Stimulated activated CD8-positive, alpha-beta memory T cell treated with anti-CD3 and anti-CD28 coated beads, Interleukin-12 subunit alpha, Interleukin-12 subunit beta, amount 100 ng/mL, for 4 hours (primary cell): ENCODE measurements at places on chromosomes 13 and 19.

DNA sequence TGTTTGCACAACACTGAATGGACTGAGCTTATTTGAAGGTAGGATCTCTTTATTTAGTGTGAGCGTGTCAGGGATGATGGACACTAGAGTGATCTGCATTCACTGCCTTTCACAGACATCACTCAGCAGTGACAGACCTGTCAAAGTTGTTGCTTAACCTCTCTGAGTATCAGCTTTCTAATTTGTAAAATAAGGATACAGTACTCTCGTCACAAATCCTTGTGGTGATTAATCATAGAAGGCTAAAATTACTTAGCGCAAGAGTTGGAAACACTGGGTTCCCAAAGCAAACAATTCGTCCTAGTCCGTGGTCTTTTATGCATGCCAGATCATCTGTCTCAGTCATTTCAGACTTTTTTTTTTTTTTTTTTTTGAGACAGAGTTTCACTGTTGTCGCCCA lies 16.6 kb downstream of the CARD8 start:
- DNase-seq = no peak

GRCh38 chr13:79645569-79645968 lies 164.6 kb downstream of the NDFIP2 start:
- no peak for DNase-seq

GRCh38 chr19:10517760-10518443 lies 655 bp upstream of the S1PR5 start:
- DNase-seq = no peak

DNA sequence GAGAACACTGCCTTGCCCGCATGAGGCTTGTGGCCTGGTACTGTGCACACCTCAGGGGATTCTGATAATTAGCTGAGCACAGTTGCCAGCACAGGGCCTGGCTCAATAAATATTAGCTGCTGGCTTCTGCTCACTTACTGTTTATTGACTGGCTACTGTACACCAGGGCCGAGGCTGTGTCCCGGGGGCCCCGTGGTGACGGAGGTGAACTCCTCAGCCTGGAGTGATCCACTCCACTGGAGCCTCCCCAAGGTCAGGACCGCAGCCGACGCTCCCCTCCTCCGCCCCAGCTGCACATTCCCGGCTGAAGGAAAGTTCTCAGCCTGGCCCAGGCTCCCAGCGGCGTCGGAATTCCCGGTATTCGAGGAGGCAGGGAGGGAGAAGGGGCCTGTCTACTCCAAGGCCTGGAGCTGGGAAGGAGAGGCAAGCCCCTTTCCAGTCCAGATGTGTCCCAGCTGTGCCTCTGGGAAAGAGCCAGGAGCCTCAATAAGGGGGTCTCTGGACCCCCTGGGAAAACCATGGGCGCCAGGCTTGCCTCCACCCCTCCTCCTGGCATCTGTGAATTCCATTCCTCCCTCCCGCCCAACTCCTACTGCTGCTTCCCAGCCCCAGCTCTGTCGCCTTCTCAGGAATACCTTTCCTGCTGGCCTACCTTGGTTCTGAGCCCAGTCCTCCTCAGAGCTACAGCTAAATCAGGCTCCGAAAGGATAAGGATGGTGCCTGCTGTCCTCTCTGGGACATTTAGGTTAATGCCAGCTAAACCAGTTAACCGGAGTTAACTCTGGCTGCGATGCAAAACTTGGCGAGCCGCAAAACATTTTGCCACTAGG lies 7.3 kb downstream of the RPS16 start:
- no peak for DNase-seq

DNA sequence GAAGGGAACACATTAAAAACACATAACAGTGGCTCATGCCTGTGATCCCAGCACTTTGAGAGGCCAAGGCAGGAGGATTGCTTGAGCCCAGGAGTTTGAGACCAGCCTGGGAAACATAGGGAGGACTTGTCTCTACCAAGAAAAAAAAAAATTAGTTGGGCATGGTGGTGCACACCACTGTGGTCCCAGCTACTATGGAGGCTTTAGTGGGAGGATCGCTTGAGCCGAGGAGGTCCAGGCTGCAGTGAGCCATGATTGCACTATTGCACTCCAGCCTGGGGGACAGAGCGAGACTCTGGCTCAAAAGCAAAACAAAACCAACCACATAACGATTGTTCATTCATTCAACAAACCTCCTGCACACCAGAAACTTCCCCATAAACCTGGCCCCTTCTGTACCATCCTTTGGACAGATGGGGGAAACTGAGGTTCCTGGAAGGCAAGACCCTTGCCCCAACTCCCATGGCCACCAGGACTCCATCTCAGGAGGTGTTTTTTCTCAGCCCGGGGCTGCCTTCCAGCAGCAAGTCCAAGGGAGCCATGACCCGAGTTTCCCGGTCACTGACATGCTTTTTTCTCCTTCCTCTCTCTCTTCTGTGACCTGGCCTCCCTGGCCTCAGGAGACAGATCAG lies 4.3 kb downstream of the FOSB start:
- DNase-seq = no peak

DNA sequence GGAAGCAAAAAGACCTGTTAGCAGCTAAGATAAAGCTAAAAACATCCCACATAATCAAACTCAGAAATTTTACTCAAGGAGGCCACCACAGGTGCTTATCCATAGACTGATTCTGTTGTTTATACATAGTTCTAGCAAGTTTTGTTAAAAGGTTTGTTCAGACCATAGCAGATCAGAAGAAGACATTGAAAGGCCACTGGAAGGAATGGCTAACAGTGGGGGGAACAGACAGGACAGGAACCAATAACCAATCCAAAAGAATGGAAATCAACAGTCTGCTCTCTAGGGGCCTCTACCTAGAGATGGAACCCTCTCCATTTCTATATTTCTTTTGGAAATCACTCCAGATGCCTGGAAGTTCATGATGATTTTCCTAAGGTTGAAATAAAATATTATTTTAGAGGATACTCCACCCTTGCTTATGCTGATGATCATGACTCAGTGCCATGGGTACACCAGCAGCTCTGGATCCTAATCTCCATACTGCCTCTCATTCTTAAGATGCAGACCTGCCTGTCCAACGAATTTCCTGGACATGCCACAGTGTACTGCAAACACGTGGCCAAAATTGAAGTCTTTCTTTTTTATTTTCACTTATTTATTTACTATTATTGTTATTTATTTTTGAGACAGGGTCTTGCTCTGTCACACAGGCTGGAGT lies 260.0 kb downstream of the MYO16 start:
- no peak for DNase-seq

- DNase-seq = no peak
Measured at GRCh38 chr13:35349673-35350278, 126.7 kb downstream of the MAB21L1 start.

GRCh38 chr13:99980824-99981734 lies 505 bp upstream of the ZIC2 start:
- DNase-seq = no peak

DNA sequence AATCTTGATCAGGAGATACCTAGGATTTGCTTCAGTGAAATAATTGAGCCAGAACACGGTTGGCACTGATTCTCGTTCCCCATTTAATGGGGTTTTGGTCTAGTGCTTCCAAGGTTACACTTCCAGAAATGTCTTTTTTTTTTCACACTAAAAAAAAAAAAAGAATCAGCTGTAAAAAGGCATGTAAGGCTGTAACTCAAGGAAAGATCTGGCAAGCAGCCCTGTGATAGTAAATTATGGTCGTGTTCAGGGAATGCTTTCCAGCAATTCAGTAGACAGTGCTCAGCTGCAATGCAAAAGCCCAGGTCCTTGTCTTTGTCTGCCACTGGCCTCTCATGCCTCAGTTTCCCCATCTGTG lies 27.2 kb upstream of the NDUFS7 start:
- DNase-seq = no peak
